ENCODE measurements at places on chromosomes 11 and 22.

- DNase-seq: no peak
These were observed 590.2 kb upstream of the ANO5 start for GRCh38 chr11:21602699-21603098.

GRCh38 chr11:131808470-131808869 is 438.1 kb downstream of the NTM start:
- DNase-seq: no peak

DNA sequence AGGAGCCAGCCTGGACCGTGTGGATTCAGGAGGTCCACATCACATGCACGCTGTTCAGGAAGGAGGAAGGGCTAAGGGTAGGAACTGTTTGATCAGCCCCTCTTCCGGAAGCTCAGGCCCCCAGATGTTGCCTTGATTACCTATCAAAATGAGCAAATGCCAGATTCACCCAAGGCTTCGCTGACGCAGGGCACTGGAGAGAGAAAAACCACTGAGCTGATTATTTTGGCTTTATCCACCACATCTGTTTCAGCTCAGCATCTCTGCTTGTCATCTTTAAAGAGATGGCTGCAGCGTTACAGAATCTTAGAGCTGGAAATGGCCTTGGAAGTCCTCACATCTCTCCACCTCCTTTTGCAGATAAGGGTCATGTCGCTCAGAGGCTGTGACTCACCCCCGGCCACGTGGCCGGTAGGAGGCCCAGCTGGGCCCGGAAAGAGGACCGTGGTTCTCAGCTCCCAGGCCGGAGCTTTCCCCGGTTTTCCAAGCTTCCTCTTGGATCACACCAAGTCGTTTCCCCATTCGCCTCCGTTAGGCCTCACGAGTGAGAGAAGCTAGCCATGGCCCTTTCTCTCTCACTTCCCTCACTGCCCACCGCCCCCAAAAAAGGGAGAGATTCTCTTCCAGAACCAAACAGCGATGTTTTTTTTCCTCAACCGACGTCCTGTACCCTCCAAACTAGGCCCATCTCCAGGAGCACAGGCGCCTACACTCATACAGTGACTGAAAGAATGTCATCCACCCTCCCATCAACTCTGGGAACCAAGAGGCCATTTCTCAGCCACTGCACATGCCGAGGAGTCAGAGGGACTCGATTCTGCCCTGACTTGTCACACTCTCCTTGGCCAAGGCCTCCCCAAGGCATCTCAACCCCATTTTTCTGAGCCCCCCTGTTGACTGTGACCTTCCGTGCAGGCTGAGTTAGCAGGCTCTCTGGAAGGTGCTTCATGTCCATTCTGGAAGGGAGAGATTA is 37.6 kb downstream of the LIF start:
- no peak for DNase-seq

DNA sequence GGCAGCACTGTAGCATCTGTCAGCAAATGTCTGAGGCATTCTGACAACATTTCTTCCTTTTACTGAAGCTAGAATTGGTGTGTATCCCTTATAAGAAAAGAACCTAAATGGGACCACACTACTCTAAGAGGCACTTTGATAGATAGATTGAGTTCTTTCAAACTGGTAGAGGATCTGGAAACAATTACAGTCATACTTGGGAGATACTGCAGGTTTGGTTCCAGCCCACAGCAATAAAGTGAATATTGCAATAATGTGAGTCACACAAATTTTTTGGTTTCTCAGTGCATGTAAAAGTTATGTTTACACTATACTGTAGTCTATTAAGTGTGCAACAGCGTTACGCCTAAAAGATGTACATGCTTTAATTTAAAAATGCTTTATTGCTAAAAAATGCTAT is 96.9 kb downstream of the SBF2 start:
- no peak for DNase-seq

DNA sequence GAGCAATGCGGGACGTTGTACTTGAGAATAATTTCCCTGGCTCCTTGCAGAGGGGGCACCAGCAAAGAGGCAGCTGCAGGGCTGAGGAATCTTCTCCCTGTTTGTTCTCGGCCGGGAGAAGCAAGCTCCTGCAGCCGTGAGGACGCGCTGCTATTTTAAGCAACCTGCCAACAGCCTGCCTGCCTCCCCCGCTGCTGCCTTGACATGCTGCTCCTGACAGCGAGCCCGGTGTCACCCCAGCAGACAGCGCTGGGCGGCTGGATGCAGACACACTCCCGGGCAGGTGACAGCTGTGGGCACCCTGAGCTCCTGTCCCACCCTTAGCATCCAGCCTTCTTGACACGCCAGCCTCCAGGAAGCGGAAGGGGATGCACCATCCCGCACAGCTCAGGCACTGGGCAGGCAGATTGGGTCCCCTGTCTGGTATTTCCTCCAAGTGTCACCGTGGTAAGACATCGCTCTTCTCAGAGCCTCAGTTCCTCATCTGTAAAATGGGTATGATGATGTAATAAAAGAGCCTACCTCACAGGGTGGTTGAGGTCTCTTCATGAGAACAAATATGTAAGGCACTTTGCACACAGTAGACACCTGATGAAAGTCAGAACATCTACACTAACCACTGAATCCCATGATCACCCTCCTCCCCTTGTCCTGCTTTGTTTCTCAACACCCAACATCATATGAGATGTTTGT is 530.6 kb downstream of the MN1 start:
- no peak for DNase-seq

DNA sequence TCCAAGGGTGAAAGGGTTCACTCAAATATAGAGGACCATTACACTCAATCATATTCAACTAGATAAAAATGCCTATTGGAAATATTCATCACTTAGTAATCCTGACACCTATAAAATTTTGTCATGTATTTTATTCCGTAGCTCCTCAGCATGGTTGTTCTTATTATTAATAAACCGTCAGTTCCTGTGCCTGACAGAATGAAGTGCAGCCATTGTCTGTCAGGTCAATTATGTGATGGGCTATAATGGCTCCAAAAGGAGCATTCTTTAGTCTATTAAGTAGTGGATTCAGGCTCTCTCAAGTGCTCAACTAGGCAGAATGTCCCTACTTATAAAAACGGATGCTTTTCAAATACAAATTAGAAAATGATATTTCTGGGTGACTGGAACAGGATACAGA is 916.1 kb upstream of the ANO3 start:
- DNase-seq: no peak

DNA sequence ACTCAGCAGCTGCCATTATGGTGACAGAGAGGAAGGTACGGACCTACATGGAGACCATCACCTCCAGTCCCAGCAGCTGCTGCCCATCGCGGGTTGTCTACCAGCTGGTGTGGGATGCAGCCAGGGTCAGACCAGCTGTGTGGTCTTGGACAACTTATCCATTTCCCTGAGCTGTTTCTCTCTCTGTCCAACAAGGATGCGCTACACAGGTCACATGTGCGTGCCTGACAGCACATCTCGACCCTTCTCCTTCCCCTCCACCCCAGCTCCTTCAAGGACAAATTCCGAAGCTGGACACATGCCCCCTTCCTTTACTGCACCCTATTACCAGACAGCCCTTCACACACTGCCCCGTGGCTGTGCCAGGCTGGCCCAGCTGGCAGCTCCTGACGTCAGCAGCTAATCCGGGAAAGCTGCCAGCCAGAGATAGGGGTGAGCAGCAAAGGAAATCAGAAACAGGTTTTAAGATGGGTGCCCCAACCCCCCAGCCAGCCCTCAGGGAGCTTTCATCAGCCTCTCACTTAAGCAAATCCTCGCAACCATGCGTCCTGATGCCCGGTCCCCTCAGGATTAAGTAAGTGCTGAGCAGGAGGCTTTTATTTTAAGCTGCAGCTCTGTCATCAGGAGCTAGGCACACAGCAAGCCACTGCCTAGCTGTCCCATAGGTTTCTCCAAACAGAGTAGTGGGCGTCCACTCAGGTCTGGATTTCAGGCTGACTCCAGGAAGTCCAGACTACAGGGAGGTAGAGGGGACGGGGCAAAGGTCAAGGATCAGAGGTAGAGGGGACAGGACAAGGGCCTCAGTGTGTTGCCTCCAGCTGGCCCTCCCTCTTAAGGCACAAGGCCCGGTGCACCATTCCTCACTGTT is 20.3 kb downstream of the TEF start:
- no peak for DNase-seq

DNA sequence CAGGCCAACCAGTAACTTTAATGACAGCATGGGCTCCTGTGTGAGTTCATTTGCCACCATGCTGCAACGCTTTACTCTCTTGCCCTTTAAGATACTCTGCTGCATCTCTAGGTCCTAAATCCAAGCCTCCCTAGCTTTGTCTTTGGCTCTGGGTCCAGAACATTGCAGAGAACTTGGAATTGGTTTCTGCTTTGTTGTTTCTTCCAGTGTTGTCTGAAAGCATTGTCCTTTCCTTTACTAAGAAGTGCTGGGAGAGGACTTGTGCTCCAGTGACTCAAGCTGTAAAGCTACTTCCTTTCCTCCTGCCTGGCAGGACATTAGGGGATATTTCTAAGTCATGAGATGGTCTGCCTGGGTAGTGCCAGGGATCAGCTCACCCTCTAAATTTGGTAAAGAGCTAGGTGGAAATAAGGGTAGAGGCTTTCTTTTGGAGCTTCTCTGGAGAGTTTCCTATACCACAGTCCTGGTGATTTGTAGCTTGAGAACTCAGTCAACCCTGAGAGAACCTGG is 202.5 kb upstream of the CADM1 start:
- no peak for DNase-seq

- no peak for DNase-seq
These were observed 970.5 kb upstream of the CCDC90B start for GRCh38 chr11:84256618-84257017.

DNA sequence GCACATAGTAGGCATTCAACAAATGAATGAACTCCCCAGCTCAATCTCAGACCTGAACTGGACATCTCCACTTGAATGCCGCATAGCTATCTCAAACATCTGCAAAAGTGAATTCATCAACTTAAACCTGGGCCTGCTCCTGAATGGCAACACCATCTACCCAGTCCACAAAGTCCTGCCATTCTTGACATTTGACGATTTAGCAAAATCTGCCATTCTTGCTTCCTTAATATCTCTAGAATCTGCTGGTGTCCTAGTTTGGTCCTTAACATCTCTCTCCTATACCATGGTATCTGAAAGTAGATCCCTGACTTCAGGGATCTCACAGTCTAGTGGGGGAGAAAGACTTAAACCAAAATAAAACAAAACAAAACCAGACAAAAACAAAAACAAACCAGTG is 12.4 kb upstream of the HPX start:
- no peak for DNase-seq

- DNase-seq: no peak
These were observed 26.4 kb upstream of the LRRC55 start for GRCh38 chr11:57155400-57155799.

DNA sequence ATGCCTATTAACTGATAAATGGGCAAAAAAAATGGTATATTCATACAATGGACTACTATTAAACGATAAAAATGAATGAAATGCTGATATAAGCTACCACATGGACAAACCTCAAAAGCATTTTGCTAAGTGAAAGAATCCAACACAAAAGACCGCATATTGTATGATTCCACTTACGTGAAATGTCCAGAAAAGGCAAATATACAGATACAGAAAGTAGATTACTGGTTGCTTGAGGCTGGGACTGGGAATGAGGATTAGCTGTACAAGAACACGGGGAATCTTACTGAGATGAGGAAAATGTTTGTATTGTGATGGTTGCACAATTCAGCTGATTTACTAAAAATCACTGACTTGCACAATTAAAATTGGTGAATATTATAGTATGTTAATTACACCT is 8.8 kb downstream of the SCUBE2 start:
- DNase-seq: no peak

GRCh38 chr22:37907036-37907954 is 1.2 kb downstream of the MICALL1 start:
- DNase-seq: no peak

DNA sequence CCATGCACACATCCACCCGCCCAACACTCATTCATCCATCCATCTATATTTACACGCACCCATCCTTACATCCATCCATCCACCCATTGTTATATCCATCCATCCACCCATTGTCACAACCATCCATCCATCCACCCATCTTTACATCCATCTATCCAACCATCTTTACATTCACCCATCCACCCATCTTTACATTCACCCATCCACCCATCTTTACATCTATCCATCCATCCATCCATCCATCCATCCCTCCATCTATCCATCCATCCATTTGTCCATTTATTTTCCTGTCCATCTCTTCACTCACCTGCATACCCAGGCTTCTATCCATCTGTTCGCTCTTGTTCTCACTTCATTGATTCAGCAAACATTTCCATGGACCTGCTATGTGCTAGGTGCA is 49.8 kb downstream of the SGSM1 start:
- no peak for DNase-seq

DNA sequence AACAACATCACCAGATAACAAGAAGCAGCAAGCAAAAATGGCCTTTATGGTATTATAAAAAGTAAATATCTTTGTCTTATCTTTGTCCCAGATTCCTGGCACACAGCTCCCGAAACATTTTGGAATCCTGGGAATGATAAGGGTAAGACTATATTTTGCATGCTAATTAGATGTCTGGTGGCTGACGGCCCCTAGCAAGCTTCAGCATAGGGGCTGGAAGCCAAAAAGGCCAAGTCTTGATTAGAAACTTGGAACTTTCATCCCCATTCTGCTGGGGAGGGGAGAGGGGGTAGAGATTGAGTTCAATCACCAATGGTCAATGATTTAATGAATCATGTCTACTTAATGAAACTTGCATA is 38.2 kb upstream of the EED start:
- no peak for DNase-seq

DNA sequence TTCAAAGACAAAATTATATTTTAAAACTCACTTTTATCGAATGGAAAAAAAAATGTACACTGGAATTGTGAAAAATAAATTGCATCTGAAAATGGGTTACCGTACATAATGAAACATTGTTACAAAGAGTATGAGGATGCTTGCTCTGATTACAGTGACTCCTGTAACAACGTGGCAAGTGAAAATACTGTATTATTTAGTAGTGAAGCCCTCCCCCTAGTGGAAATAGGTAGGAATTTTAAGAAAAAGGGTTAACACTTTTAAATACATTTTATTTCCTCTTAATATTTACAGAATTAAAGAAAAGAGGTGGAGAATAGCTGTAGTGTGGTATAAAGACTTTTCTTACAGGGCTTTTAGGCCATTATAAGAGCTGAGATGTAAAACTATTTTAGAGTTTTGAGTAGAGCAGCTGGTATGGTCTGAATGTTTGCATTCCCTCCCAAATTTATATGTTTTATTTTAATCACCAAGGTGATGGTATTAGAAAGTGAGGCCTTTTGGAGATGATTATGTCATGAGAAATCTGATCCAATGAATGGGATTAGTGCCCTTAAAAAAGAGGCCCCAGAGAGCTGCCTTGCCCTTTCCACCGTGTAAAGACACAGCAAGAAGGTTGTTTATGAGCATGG is 25.2 kb downstream of the FAM76B start:
- no peak for DNase-seq

DNA sequence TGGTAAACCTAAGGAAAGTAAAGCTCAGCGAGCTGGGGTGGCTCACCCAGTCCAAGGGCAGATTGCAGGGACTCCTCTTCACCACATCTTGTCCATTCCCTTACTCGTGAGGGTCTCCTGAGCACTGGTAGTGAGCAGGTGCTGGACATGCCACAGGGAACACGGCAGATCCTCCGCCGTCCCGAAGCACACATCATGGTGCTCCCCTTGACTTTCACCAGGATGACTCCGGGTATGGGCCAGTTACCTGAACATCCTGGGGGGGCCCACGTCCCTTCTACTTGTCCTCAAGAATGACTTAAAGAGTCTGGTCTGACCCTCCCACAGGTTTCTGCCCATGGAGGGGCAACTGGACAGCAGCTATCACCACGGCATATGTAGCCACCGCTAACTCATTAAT is 8.0 kb upstream of the SF1 start:
- no peak for DNase-seq

- no peak for DNase-seq
These were observed 34.5 kb upstream of the RAPSN start for GRCh38 chr11:47483457-47483856.

- DNase-seq: no peak
These were observed 1168.1 kb downstream of the LRRC4C start for GRCh38 chr11:40291329-40291728.

All from activated CD8-positive, alpha-beta memory T cell treated with anti-CD3 and anti-CD28 coated beads, Interleukin-2, amount 50 U/mL, for 48 hours (primary cell).